ENCODE measurements at places on chromosomes 1 and 21.

DNA sequence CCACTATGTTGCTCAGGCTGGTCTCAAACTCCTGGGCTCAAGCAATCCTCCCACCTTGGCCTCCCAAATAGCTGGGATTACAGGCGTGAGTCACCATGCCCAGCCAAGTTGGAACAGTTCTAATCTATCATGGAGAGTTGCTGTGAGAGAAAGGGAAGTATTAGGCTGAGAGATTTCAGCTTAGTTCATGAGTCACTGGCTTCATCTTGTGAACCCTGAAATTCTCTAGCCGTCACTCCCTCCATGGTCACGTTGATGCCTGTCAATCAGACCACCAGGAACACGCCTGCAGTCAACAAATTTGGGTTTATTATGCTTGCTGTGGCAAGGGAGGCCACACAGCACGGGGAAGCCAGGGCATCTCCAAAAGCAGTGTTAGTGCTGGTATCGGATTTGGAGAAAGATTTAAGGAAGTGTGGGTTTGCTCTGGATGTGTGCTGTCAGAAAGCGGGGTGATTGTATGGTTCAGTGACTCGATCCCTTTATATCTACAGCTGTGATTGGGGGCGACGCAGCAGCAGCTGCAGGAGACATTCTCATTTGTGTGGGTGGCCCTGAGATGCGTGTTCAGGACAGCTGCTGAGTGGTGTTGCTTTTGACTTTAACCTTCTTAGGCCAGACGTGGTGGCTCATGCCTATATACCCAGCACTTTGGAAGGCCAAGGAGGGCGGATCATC is 18.7 kb downstream of the UQCRHL start:
- DNase-seq, result no peak

- DNase-seq, result no peak
These were observed 40.3 kb upstream of the TLR5 start for GRCh38 chr1:223183268-223183862.

DNA sequence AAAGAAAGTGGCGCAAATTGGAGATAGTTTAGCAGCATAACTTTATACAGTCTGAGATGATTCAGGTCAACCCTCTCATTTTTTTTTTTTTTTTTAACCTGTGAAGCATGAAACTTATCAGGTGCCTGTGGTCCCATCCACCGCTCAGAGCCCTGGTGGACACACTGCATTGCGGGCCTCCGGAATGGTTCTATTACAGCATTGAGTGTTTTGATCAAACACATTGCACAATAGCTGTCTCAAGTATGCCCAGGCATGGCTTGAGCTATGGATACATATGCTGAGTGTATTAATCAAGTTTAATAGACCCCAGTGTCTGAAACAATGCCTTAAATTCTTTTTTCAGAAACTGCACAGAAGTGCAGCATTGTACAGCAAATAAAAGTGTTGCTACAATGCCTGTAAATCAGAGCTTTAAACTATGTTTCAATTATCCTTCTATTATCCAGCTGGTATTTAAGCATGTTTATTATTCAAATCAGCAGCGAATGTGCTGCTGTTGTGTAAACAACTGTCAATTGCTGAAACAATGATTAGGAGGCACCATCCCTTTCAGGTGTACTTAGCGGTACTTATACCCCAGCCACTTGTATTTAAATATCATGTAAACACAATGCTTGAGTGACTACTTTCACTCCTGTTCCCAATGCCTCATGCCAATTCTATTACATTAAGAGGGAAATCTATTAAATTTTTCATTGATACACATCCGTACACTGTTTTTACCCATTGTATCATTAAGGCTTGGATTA is 456.6 kb downstream of the RPS6KC1 start:
- no peak for DNase-seq

DNA sequence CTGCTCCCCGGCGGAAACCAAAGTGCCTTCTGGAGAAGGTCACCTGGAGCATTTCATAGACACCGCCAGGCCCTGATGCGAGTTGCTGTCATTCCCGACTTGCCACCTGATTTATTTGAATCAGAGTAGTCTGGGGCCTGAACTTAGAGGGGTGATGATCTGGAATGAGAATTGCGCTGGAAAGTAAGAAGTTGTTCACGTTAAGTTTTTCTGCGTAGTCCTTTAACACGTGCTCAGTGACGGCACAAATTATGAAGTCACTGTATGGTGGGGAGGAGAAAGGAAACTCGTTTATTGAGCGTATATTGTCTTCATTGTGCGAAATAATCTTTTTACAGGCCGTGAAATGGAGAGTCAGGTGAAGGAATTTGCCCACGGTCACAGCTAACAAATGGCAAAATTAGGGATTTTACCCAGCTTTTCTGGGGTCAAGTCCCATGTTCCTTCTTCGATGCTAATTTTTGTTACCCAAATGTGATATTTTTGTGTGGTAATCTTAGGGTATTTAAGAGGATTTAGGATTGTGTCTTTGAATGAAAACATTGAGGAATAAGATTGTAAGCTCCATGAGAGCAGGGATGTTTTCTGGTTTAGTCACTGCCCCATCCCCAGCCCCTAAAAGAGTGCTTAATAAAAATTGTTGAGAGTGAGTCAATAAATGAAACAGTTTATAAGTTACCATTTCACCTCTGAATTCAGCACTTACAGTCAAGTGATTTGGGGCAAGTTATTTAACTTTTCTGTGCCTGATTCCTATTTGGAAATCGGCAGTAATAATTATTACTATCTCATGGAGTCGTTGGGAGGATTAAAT is 46.4 kb upstream of the NBL1 start:
- peak; percentile 30 for DNase-seq

GRCh38 chr1:218926631-218927030 is 247.0 kb upstream of the LYPLAL1 start:
- no peak for DNase-seq

- peak; percentile 16 for DNase-seq
These were observed 37.3 kb upstream of the IL10 start for GRCh38 chr1:206809504-206810084.

- peak; percentile 79 for DNase-seq
These were observed 187.1 kb downstream of the NRIP1 start for GRCh38 chr21:14877581-14878228.

- no peak for DNase-seq
These were observed 111.8 kb upstream of the PRMT6 start for GRCh38 chr1:106944721-106945120.

- DNase-seq, result no peak
These were observed 30.6 kb upstream of the BMP8B start for GRCh38 chr1:39819091-39819812.

DNA sequence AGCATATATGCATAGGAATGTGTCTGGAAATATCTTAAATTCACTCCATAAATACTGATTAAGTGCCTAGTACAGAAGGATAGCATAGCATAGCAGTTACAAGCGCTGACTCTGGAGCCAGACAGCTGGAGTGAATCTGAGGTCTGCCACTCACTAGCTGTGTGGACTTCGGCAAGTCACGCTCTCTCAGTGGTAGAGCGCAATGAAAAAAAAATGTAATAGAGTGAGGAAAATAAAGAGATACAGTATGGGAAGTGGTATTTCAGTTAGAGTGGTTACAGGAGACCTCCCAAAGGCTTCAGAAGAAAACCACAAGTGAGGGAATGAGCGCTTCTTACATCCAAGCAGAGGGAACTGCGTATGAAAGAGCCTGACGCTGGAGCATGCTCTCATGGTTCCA is 338.9 kb upstream of the PRMT6 start:
- DNase-seq, result no peak

DNA sequence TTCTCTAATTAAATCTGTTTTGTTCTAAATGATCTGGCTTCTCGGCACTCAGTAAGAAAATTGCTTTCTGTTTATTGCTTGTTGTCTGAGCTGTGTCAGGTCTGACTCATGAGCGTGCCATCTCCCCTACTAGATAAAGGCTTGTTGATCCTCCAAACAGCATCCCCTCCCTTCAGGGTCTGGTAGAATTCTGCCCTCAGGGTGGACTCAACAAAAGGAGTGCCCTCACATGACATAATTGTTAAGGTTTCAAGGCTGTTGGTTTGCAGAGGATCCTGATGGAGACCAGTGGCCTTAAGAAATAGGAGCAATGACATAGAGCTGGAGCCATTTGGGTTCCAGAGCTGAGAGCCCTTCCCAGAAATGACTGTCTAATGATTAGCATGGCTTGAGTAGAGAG is 36.0 kb upstream of the ATP2B4 start:
- peak; percentile 27 for DNase-seq

DNA sequence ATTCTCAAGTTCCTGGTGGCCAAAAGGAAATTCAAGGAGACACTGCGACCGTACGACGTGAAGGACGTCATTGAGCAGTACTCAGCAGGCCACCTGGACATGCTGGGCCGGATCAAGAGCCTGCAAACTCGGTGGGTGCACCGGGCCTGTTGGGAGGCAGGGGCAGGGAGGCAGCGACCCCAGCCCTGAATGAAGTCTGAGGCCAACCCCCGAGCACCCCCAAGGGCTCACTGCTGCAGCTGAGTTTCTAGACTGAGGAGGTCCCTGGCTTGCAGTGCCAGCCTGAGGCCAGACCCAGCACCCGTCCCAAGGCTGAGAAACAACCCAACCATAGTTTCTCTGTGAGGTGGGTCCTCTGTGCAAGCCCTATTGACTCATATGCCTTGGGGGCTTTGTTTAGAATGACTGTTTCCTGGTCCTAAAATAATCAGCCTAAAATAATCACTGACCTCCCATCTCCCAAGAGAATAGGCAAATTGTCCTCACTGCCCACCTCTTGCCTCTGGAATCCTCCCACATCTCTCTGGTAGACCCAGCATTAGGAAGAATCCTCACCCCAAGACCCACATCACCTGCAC is 27.1 kb downstream of the CITED4 start:
- DNase-seq, result no peak

DNA sequence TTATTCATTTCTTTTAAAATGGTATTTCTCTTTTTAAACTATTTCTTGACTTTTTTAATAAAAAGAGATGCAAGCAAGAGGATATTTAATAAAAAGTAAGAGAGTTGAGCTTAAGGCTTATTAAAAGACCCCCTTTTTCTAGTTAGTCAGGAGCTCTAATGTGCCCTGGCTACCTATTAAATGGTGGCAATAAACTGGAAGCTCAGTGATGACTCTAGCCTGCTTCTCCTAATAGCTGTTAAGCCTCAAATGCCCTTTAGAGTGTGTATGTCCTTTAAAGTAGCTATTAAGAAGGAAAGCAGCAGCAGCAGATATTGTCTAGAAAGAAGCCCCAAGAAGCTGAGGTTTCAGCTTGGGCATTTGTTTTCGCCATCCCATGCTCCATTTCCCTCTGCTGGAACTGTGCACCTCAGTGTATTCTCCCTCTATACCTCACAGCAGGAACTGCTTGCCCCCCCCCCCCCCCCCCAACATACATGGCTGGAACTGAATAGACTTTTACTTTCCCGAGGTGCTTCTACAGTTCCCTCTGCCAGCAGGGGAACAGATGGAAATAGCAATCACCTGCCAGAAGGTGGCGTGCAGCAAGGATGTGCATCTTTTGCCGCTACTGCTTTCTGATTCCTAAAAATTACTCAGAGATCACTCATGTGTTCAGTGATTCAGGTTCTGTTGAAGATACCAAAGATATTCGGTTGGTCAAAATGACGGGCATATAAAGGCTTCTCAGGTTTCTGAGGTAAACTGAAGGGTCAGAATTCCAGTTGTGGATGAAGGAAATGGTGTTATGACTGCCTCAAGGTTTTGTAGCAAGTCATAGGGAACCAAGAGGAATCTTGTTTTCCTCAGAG is 2.5 kb downstream of the RGS4 start:
- peak; percentile 46 for DNase-seq

GRCh38 chr1:2554621-2555387 is 1.4 kb upstream of the TNFRSF14 start:
- no peak for DNase-seq

DNA sequence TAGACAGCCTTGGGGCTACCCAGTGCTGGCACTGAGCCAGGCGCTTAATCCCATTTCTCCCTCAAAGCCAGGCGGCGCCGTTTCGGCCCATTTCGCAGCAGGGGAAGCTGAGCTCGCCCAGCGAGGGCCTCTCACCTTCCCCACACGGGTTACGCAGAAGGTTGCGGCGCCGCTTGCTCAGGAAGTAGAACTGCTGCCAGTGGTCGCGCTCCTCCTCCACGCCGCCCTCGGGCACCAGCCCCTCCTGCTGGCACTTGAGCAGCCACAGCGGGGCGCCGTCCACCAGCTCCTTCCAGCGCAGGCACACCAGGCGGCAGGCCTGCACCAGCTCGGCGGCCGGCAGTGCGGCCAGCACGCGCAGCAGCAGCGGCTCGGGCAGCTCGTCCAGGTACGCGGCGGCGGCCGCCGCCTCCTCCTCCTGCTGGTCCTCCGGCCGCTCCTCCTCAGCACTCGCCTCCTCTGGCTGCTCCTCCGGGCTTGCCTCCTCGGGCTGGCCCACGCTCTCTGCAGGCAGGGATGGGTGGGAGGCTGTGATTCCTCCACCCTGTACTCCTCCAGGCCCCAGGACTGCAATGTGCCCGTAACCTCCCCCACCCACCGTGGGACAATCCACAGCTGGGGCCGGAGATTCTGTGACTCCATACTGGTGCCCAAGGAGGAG is 3.8 kb downstream of the FBXO2 start:
- DNase-seq, result peak; percentile 57

- DNase-seq, result no peak
These were observed 109.8 kb downstream of the CACHD1 start for GRCh38 chr1:64579767-64580166.

DNA sequence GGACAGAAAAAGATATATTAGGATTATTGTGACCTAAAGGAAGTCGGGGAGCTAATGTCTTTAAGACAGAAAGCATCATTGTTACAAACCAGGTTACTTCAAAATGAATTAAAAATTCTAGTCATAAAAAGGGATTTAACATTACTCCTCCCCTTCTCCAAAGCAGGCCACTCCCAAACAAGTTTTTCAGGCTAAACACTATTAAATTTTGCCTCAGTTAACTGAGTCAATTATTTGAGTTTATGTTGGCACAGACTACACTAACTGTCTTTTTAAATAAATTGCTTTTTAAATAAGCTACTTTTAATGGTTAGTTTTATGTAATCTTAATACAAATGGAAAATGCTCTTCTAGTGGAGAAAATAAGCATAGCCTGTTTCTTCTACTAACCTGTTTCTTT is 395.0 kb upstream of the DUSP10 start:
- no peak for DNase-seq

DNA sequence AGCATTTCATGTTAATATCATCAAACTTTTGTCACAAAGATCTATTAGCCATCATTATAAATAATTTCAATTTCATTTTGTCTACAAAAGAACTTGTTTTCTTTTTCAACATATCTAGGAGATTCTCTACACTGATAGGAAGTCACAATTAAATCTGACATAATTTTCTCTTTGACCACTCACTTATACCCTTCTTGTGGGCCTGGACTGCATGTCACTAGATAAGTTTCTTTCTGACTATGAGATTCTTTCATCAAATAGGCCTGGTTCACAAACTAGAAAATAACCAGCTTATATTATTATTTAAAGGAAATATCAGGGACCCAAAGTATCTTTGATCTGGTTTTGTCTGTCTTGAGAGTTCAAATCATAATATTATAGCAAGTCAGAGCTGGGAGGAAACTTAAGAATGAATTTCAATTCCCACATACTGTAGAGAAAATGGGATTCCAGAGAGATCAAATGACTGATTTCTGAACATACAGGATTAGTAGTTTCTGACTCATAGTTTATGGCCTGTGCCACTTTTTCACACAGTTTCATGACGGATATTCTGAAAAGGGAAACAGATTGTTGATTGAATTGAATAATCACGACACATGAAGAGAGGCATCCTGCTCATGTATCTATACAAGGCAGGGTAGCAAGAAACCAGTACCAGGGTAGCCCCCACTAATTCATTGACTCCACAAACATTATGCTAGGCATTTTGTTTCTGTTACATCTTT is 355.8 kb downstream of the GPATCH2 start:
- DNase-seq, result no peak

GRCh38 chr1:116407033-116407432 is 34.0 kb downstream of the ATP1A1 start:
- DNase-seq, result no peak
